ENCODE measurements at places on chromosomes 7 and 10. TPM values are rescaled to one million over a fixed set of nuclear protein-coding genes. Genes with fewer than 3 reads are reported as not detected.

DNA sequence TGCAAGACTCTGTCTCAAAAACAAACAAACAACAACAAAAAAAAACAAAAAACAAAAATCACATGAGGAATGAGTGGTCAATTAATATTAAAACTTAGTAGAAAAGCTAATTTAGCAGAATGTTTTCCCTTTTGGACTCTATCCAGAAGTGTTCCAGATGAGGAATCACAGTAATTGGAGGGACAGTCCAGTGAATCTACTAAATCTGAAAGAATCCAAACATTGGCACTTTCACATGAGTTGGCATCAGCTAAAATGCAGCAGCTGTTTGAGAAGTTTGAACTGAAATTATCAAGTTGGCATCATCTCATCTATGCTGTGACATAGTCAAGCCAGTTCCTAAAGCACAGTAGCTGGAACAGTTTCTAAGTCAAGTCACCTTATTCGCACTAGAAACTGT, 367.8 kb downstream of the PPP1R3A start:
- no peak for DNase-seq

- no peak for DNase-seq
These were observed 316.0 kb upstream of the AOAH start for GRCh38 chr7:37040330-37040729.

Gene NT5C3A
- 16.9 TPM for total RNA-seq

Gene OR9A4
- not detected for total RNA-seq

All from aorta (tissue), 5 donors.